ENCODE measurements at places on chromosomes 5 and 9.

- DNase-seq: peak; percentile 10
These were observed 209.3 kb upstream of the SLC24A2 start for GRCh38 chr9:19998153-19998552.

DNA sequence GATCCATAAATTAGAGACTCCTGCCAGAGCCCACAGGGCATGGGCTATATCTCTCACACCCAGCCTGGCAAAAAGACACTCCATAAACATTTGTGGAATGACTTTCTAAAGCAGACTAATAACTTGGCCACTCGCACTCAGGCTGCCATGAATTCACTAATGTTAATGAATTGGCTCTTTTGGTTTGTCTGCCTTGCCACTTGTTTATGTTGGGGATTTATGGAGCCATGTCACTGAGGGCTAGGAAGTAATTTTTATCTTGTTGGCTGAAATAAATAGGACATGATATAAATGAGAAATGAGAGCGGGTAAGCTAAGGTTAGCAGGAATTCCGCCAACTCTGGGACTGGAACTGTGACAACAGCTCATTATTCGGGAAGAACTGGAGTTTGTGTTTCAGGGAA, 55.2 kb downstream of the DROSHA start:
- DNase-seq: no peak

GRCh38 chr5:89396278-89396954, 513.4 kb upstream of the MEF2C start:
- DNase-seq: peak; percentile 43

DNA sequence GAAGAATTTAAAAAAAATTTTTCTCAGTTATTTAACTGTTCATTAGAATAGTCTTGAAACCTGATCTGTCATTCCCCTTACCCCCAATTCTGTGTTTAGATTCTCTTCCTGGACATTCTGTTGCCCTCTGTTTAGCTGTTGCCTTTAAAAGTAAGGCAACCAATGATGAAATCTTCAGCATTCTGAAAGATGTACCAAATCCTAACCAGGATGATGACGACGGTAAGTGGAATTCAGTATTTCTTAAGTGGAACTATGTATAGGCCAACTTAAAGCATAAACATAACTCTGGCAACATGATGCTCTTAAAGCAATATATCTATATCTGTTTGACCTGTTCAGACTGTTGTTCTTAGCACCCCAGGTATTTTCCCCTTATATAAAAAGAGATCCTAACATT, 27.2 kb downstream of the NCBP1 start:
- DNase-seq: peak; percentile 4

- no peak for DNase-seq
These were observed 451.8 kb upstream of the FTMT start for GRCh38 chr5:121399879-121400278.

DNA sequence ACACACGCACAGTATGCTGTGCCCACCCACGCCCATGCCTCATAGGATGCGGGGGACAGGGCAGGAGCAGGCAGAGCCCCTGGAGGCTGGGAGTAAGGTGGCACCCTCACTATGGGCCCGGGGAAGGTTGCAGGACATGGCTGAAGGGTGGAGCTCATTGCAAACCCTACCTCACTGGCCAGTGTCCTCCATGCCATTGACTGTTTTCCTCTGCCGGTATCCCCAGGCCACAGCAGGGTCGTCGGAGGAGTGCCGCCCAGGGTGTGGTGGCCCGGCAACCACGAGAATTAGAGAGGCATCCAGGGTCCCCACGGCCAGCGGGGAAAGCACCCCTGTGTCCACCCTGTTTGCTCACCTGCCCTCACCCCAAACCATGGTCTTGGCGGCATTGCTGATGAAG, 59.7 kb upstream of the FCN2 start:
- no peak for DNase-seq

DNA sequence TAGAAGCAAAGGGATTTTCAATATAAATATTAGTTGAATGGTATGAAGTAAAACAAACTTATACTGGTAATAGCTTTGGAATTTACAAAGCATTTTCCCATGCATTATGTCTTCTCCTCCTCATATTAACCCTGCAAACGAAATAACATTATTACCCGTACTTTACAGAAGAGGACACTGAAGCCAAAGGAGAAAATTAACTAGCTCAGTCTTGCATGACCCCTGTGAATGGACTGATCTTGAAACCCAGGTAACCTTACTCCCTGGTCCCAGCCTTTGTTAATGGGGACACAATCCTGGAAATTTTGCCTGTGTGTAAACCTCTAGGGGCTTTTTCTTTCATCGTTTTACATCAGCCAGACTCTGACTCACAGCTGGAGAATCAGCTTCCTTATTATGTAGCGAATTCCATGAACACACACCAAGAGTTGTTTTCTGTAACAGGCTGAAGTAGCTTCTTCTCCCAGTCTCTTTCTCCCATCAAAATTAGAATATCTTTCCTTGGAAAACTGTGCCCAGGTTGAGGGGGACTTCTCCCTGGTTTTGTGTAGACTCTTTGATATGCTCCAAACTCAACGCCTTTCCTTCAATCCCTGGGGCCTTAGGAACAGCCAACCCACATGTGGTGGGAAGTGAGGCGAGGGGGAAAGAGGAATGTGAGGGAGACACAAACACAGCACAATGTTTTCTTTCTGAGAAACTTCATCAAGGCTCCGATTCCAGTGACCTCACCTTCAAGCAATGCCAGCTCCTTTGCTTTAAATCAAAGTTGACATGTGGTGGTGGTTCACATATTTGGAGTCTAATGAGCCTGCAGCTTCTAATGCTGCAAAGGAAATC, 480.9 kb upstream of the PAPPA start:
- peak; percentile 100 for DNase-seq

- no peak for DNase-seq
These were observed 556.7 kb upstream of the TLE4 start for GRCh38 chr9:79014929-79015699.

- DNase-seq: no peak
These were observed 2.4 kb upstream of the EXOC3 start for GRCh38 chr5:440401-441201.

GRCh38 chr9:20015427-20015931, 226.6 kb upstream of the SLC24A2 start:
- DNase-seq: no peak

All from fibroblast of skin of abdomen (primary cell).